CD4-positive, alpha-beta T cell treated with Interleukin-10 for 1 hour (primary cell): ENCODE measurements at places on chromosomes 3 and 15.

- no peak for DNase-seq
These were observed 10.2 kb downstream of the CD276 start for GRCh38 chr15:73694419-73694818.

DNA sequence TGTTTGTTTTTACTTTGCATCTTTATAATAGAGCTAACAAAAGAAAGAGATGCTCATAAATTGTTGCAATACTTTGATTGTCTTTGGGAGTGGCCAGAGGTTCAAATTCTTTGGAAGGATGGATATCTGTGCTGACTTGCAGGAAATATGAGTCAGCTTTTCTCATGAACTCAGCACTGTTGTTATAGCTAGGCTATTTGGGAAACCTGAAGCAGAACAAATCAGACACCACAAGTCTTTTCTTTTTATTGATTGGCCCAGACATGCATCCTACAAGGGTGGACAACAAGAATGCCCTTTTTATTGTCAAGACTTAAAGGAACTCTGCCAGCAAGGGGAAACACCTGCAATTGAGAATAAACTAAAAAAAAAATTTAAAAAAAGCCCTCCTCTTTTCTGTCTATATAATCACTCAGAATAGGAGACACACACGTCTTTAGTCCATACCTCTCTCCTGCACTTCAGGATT is 4.6 kb upstream of the DENND4A start:
- no peak for DNase-seq

DNA sequence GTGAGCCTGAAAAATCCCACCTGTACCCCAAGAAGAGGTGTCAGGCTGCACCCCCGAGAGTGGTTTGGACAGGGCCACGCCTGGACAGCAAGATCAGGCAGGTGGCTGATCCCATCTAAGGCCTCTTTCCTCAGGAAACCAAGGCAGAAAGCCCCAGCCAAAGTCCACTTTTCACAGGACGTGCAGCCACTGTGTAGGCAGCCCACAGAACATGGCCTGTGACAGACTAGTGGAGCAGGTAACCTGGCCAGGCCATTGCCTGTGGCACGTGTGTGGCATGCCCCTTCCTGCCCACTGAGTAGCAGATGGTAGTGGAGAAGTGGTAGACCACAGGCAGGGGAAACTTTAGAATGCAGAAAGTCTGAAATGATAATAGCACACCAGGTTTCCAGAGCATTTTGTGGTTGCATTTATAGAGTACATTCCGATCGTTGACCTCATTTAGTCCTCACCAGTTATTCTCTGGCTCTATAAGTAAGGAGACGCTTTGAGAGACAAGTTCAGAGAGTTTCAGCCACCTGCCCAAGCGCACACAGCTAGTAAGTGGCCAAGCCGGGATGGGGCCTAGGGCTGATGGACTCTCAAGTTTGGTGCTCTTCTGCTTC is 68.7 kb downstream of the AAGAB start:
- no peak for DNase-seq

- peak; percentile 74 for DNase-seq
These were observed 104.9 kb upstream of the ASB14 start for GRCh38 chr3:57397175-57398026.

DNA sequence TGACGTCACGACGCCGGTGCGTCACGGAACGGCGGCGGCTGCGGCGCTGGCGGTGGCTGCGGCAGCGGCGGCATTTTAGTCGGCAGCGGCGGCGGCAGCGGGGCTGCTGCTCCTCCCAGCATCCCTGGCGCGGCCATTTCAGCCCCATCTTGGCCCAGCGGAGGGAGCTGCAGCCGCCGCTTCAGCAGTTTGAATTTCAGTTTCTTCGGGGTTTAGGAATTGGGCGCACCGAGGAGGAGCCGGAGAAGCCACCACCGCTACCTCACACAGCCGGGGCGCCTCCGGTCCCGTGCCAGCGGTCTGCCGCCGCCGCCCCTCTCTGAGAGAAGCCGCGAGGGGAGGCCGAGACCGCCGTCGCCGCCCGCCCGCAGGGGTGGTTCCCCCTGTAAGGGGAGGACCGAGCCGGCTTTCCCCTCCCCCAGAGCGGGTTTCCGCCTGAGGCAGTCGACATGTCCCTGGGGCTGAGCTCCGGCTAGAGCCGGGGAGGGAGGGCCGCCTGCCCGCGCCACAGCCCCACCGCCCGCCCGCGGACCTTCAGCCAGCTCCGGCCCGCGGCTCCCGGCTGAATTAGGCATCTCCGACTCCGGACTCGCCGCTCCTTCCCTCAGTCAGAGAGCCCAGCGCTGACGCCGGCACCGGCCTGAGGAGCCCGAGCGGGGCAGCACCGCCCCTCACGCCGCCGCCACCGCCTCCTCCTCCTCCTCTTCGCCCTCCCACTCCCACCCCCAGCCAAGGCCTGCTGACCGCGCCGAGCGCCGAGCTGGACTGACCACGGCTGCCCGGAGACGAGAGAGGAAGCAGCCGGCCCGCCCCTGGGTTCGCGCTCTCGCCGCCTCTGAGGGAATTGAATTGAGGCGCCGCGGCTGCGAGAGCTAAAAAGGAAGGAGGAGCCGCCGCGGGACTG is at the start of gene TSC22D2:
Gene TSC22D2 (plus strand): TSS at position 78 of the 904 bp plus-strand sequence. CDS start 1,053 bp downstream, outside the sequence.
- peak; percentile 96 for DNase-seq

DNA sequence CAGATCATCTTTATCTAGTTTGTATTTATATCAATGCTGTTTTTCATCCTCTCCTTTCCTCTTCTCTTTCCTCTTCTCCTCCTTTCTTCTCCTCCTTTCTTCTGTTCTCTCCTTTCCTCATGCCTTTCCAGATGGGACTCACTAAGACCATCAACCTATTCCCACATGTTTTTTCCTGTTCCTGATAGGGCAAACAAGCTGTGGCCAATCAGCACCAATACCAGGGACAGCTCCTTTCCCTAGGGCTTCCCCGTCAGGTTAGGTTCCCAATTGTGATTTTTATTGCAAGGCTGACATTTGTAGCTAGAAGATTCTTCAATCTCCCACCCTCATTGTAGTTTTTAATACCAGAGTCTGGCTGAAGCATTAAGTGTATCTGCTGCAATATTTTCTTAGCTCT is 76.3 kb upstream of the COL8A1 start:
- no peak for DNase-seq

DNA sequence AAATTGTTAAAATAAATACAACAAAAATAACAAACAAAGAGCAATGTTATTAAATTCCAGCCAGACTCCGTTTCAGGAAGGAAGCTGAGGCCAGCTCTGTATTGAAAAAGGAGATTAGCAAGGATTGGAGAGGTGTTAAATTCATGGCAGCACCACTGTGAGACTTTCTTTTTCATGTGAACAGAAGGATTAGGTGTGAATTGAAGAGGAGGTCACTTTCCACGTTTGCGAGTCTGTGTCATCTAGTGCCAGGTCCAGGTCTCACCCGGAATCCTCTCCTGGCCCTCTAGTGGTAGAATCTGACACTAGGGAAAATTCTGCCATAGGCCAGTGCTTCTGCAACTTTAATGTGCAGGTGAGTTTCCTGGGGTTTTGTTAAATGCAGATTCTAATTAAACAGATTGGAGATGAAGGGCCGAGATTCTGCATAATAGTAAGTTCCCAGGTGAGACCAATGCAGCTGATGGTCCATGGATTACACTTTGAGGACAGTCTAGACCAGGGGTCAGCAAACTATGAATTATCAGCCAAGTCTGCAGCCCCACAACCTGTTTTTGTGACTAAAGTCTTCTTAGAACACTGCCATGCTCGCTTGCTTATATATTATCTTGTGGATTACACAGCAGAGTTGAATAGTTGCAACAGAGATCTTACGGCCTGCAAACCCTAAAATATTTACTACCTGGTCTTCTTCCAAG is 9.2 kb upstream of the SLC6A1 start:
- DNase-seq: peak; percentile 11

- peak; percentile 28 for DNase-seq
These were observed 4.9 kb downstream of the HDAC11 start for GRCh38 chr3:13484851-13485590.

- DNase-seq: no peak
These were observed 31.4 kb upstream of the SEC13 start for GRCh38 chr3:10352146-10352911.

- DNase-seq: no peak
These were observed 141.5 kb upstream of the PLXND1 start for GRCh38 chr3:129747992-129748391.

GRCh38 chr3:197327701-197328100 is 29.3 kb upstream of the DLG1 start:
- DNase-seq: no peak

DNA sequence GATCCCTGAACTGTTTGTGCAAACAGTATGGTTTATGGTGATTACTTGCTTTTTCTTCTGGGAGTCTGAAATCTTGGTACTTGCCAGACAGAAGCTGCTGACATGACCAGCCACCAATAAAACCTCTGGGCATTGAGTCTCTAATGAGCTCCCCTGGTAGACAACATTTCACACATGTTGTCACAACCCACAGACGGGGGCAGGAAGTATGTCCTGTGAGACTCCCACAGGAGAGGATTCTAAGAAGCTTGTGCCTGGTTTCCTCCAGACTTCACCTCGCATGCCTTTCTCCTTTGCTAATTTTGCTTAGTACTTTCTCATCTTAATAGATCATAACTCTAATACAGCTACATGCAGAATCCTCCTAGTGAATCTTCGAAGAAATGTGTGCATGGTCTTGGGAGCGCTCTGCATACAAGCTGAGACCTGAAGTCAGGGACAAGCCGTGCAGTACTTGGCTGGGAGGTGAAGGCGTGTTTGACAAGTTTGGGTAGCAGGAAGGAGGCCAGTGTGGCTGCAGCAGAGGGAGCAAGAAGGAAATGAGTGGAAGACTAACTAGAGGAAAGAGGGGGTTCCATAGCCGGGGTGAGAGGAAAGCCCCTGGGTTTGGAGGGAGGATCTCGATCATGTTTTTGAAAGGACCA is 49.0 kb downstream of the B3GNT5 start:
- DNase-seq: no peak

GRCh38 chr15:47932261-47932660 is 188.5 kb upstream of the SLC24A5 start:
- DNase-seq: no peak

DNA sequence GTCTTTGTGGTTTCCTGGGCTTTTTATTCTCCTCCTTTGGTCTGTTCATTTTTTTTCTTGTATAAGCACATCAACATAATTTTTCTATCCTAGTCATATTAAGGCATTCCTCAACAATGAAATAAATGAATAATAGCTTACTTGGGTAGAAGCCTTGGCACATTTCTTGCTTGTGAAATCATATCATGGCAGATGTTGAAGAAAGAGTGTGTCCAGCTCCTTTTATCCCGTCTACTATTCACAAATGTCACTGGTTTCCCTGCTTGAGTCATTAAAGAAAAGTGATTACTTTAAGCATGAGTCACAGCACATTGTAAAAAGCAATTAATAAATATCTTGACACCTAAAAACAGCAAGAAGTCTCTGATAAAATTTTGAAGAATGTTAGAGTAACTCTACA is 42.1 kb downstream of the MINAR1 start:
- no peak for DNase-seq

DNA sequence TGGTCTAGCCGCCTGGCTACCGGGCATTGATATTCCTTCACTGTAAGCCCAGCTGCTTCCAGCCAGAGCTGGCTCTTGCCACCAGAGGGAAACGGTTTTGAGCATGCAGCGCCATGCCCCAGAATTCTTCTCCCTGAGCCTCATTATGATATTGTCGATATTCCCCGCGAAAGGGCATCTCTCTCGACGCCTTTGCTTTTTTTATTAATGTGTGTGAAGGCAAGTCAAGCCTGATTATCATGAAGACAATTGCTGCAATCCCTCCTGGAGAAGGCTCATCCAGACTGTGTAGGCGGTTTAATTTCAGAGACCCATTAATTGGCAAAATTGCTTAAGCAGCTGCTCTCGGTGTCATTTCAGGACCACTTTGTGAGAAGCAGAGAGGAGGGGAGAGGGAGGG is 321.2 kb upstream of the TLE3 start:
- no peak for DNase-seq

- no peak for DNase-seq
These were observed 1.2 kb downstream of the TWF2 start for GRCh38 chr3:52237657-52238172.

DNA sequence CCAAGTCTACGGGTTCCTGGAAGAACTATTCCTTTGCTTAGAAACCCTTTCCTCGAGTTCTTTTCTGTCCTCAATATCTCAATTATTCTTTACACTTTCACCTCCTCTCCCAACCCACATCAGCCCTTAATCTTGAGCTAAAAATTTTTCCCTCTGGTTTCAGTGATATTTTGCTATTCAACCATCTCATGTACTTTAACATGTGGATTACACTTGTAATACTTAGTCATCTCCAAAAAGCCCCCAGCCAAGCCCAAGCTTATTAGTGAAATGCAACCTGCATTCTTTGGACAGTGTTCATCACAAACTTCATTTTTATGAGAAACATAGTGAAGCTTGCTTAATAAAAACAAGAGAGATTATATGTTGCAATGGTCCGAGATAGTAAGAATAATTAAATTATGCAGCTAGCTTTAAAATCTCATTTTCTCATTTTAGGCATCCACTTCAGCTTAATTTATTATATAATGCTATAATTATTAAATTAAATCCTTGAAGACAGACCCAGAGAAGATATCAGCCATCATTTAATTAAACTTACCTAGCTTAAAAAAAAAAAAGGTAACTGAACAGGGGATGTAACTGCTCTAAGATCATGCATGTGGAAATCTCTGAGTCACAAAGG is 534.5 kb upstream of the TBL1XR1 start:
- no peak for DNase-seq

- DNase-seq: no peak
These were observed 217.0 kb downstream of the PLOD2 start for GRCh38 chr3:145943952-145944351.

DNA sequence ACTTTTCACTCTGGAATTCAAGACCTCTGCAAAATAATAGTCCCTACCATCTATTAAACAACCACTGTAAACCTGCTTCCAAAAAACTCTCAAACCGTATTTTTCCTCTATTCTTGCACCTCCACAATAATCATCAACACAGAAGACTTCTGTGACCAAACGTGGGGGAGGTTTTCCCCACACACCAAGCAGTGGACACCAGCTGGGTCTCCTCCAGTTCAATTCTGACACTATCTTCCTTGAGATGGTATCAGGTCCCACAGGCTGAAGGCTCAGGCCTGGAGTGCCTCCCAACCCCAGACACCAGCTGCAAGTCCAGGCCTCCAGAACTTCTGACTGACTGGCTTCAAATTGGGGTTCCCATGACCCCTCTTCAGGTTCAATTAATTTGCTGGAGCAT is 89.6 kb upstream of the RAP2B start:
- no peak for DNase-seq

DNA sequence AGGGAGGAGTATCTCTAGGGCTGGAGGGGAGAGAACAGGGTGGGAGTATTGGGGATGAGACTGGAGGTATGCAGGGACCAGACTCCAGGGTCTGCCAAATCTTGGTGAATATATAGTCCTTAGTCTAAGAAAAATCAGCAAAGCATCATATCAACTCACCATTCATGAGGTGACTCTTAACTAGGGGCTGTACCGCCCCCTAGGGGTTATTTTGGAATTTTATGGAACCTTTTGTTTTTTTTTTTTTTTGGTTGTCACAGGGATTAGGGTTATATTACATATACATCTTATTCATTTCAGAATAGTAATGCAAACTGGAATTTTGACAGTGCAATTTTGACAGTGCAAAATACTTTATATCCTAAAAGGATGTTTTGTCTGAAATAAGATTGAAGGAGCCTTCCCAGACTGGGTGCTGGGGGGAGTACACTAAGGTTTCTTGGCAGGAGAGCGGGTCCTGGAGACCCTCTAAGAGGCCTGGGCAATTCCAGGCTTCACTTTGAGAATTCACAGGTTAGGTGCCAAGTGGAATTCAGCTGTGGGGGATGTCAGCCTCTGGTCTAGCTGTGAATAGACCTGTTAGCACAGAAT is 7.5 kb downstream of the CMTM7 start:
- DNase-seq: peak; percentile 80
